Stimulated activated CD8-positive, alpha-beta memory T cell treated with anti-CD3 and anti-CD28 coated beads, Interleukin-4, amount 100 ng/mL, for 48 hours (primary cell): ENCODE measurements at places on chromosomes 13 and 19.
A peak's percentile ranks its signal among the peaks of the same experiment; 100 is the strongest.

GRCh38 chr13:31101472-31102170 is 60.1 kb downstream of the HSPH1 start:
- no peak for DNase-seq

GRCh38 chr13:113919761-113920559 is 53.9 kb downstream of the C13orf46 start:
- DNase-seq, result peak; percentile 8

DNA sequence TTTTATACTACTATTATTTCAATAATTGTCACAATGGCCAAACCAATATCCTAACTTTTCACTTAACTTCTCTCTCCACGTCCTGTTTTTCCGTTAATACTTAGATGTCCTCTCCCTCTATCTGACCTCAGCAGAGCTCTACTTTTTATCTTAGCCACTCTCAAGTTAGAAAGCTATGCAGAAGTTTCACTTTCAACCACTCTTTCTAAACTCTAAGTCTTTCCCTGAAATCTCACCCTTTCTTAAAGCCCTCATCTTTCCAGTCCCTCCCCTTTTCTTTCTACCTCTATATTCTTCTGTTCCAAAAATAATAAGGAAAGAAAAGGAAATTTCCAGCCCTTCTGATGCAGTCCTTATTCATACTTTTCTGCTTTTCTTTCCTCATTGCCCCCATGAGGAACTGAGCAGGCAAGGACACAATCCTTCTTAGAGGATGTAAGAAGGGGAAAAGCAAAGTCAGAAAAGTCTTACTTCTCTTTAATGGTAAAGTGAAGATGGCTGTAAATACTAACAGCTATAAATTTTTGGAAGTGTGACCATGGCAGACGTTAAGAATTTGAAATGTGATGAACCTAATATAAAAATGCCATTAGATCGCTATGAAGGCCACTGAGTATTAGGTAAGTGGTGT is 23.0 kb downstream of the FAM216B start:
- DNase-seq, result no peak

DNA sequence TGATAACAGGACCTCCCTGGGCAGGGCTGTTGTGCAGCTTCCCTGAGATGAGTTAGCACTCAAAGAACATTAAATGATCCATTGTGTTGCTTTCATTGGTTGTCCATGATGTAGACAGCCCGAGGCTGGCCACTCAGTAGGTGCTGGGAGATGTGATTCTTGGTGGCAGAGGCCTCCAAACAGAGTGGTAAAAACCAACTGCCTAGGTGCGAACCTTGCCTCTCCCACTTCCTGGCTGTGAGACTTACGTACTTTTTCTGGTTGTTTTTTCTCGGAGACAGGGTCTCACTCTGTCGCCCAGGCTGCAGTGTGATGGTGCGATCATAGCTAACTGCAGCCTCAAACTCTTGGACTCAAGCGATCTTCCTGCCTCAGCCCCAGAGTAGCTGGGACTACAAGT is 6.2 kb downstream of the SARS2 start:
- no peak for DNase-seq

GRCh38 chr19:58355908-58356765 is 2.8 kb upstream of the A1BG start:
- peak; percentile 45 for DNase-seq

GRCh38 chr13:53276265-53276664 is 247.7 kb downstream of the OLFM4 start:
- no peak for DNase-seq

DNA sequence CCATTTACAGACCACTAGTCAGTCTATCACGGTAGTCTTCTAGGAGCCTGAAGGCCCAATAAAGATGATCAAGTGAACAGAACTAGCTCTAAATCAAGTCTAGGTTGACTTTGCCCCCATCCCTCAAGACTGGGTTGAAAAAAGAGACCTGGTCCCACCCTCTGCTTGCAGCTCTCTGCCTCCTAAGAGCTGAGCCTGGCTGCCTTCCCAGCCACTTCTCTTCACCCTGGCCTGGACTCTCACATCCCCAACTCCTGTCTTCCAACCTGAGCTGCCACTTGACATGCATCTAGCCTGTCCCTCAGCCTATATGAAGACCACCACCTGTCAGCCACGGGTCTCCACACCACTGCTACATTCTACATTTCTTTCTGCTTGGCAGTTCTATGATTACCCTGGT is 99.6 kb downstream of the FOXO1 start:
- DNase-seq, result no peak
